Eye (tissue), 1 donor: ENCODE measurements at places on chromosomes 6 and 20.

GRCh38 chr6:17965397-17965796, 22.0 kb downstream of the KIF13A start:
- no peak for DNase-seq

GRCh38 chr6:159953091-159953601, 15.7 kb upstream of the IGF2R start:
- peak; percentile 81 for DNase-seq

DNA sequence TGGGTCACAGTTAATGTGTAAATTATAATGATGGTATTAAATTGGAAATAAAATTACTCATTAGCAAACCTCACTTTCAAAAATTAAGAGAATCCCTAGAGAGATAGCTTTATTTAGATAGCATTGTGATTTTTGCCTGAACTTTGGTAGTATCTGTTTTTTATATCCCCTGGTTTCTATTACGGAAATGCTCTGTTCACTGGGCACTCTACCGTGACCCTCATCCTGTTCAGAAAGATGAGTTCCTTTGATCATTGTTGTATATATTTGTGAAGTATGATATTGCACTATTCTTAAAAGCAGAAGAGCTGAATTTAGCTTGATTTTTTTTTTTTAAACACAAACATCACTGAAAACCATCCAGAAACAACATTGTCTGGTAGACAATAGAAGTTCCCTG, 1143.8 kb upstream of the MAP3K7 start:
- no peak for DNase-seq

DNA sequence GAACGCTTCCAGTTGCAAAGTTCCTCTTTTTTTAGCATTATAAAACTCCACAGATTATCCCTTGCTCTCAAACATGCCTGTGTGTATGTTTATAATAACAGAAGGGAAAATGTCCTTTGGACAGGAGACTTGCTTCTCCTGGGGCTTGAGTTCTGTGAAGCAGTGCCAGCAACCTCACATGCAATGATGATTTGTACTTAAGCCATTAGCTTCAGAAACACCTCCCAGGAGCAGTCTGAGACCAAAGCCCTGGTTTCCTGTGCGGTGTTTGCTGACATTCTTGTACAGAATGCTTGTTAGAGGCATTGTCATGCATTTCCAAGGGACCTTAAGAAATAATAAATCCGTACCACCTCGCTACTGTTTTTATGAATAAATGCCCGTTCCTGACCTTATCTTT, 752.8 kb downstream of the CBLN4 start:
- DNase-seq, result no peak

DNA sequence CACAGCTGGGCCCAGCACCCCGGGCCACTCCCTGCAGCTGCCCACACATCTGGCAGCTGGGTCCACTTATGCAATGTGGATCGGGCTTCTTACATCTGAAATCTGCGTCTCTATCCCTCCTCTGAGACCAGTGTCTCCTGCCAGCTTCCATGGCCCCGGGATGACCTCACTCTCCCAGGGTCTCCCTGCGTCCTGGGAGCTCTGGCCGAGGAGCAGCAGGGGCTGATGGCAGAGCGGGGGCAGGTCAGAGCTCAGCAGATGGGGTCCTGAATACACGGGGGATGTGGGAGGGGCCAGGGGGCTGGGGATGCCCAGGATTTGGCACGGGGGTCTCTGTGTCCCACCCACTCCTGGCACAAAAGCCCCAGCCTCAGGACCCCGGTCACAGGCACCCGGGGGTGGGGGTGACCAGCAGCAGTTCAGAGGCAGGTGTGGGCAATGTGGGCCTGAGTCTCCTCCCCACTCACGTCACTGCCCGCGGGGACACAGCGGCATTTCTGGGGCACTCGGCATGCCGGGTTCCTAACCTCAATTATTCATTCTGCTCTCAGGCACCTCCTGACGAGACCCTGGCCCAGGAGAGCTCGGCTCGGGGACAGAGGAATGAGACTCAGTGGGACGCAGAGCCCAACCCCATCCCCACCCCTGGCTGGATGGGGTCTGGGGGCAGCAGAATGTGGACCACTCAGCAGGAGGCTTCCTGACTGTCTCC, 16.4 kb downstream of the CHRNA4 start:
- peak; percentile 69 for DNase-seq

GRCh38 chr6:170294813-170295509, 4.1 kb upstream of the DLL1 start:
- peak; percentile 72 for DNase-seq

DNA sequence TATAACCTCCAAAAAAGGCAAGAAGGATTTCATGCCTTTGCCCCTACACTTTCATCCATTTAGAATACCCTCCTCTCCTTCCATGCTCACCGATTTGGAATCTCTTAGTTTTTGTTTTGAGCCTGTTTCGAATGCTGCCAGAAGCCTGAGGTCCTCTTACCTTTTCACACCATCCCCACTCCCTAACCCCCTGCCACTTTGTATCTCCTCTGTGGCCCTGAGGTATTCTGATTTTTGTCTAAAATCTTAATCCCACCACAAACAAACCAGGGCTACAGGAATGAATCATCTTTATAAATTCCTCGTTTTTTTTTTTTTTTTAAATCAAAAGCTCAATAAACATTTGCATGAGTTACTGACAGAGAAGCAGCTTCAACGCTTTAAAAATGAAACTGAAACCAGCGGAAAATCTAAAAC, 1.6 kb upstream of the RPS12 start:
- no peak for DNase-seq

GRCh38 chr20:48035961-48036731, 250.9 kb upstream of the SULF2 start:
- no peak for DNase-seq

DNA sequence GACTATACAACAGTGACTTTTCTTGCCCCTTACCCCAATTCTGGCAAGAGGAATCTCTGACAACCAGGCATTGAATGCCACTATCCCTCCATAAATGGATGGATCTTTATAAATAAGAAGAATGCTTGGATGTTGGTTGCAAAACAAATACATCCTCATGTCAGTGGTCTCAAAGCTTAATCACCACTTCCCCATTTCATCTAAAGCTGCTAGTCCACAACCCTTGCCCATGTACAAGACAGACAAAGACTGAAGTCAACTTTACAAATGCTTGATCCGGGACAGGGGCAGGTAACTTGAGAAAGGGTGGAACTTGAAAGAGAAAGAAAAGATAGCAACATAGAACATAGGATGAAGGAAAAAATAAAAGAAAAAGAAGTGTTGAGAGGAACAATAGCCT, 540.5 kb upstream of the NOX3 start:
- no peak for DNase-seq

DNA sequence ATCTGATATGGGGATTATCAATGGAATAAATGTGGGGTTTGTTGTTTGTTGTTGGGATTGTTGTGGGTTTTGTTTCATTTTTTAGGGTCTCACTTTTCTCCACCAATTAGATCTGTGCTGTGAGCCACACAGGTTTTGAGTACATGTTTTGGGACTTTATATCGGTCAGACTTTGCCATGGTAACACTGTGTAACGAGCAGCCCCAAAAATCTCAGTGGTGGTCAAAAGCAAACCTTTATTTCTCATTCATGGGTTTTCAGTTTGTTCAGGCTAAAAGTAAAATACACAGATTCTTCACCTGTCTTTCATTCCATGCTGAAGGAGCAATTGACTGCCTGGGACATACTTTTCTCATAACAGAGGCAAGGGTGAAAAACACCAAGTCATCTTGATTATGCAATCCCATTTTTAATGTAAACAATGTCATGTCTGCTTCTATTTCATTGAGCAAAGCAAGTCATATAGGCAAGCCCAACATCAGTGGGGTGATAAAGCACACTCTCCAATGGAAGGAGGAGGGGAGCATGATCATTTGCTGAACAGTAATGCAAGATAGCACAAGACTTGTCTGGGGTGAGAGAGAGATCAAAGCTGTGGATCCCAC, 101.1 kb upstream of the PLCB4 start:
- DNase-seq, result no peak

DNA sequence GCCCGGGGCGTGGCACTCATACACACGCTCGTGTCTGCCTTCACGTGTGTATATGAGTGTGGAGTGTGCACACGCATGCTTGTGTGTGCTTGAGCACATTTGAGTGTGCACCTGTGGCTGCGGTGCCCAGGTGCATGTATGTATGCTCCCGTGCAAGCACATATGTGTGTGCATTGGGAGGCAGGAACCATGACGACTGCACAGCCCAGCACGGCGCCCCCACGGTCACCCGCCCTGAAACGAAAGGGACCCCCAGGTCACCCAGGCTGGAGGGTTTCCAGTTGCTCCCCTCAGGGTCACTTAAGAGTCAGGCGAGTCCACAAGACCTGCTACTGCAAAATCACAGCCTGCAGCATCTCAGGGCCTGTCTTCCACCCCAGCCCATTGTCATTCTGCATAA, 94.7 kb downstream of the YTHDF1 start:
- no peak for DNase-seq

- no peak for DNase-seq
Observed at GRCh38 chr6:99093456-99094190, 145.9 kb upstream of the FBXL4 start.

GRCh38 chr20:40583205-40583604, 105.8 kb downstream of the MAFB start:
- DNase-seq, result no peak

GRCh38 chr20:15759594-15759993, 813.7 kb downstream of the KIF16B start:
- peak; percentile 63 for DNase-seq

- DNase-seq, result no peak
Observed at GRCh38 chr20:60598528-60598927, 640.3 kb downstream of the CDH26 start.

GRCh38 chr20:64119681-64120341, 12.4 kb upstream of the NPBWR2 start:
- no peak for DNase-seq

DNA sequence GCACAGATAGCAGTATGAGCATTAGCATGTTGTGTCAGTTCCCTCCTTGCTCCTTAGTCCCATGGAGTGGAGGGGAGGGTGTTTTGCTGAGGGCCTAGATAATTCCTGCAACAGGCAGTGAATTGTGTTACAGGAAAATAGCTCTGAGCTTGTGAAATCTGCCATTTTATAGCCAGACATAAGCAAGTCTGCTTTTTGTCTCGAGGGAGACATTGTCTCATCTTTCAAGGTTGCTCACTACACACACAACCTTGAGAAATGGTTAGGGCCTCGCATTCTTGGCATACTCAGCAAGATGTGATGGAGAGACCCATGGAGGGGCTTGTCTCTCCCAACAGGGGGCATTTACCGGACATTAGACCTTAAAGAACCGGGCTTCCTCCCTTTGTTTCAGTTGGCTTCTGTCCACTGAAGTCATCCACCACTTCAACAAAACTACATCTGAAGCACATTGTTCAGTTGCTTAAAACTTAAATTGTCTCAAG, 108.0 kb upstream of the FOXO3 start:
- peak; percentile 38 for DNase-seq

GRCh38 chr20:36745234-36745926, 510 bp downstream of the NDRG3 start:
- DNase-seq, result no peak

DNA sequence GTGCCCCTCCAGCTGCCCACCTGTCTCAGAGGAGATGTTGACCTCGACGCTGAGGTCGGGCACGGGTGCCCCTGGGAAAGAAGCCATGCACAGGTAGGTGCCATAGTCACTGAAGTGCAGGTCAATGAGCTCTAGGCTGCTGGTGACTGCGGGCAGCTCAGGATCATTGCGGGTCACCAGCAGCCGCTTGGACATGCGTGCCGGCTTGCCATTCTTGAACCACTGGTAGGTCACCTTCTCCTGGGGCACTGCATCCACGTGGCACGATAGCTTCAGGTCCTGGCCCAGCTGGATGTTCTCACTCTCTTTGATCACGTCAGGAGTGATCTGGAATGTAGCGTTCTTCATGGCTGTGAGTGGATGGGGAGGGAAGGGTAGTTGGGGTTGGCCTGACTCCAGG, 45.7 kb downstream of the MDGA1 start:
- no peak for DNase-seq

- no peak for DNase-seq
Observed at GRCh38 chr6:53593001-53593488, 48.1 kb upstream of the GCLC start.

GRCh38 chr6:3186974-3187382, 29.6 kb upstream of the TUBB2A start:
- peak; percentile 48 for DNase-seq

DNA sequence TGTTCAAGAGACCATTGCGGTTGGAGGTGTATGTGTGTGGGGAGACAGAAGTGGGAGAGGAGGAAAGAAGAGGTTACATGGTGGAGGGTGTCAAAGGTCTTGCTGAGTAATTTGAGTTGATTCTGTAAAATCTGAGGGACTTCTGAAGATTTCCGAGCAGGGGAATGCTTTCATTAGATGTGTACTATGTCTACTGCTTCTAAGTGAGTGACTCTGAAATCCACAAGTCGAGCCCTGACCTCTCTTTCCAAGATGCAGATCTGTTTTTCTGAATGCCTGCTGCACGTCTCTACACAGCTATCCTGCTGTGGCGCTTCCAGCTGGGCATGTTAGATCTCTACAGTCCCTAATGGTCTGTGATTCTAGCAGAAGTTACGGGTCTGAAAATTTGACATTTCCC, 209.8 kb downstream of the ATXN1 start:
- no peak for DNase-seq

DNA sequence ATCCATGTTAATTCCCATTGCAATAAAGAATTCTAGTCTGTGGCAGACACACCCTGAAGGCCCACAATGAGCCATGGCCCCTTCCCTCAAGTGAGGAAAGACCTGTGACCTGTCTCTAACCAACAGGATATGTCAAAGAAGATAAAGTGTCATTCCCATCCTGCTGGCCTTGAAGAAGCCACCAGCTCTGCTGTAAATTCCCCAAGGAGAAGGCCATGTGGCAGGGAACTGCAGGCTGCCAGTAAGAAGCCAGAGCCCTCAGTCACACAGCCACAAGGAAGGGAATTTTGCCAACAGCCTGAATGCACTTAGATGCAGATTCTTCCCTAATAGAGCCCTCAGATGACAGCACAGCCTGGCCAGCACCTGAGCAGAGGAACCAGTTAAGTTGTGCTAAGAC, 24.8 kb downstream of the VIP start:
- DNase-seq, result peak; percentile 5

GRCh38 chr6:4398791-4399190, 263.4 kb upstream of the ECI2 start:
- DNase-seq, result peak; percentile 27

DNA sequence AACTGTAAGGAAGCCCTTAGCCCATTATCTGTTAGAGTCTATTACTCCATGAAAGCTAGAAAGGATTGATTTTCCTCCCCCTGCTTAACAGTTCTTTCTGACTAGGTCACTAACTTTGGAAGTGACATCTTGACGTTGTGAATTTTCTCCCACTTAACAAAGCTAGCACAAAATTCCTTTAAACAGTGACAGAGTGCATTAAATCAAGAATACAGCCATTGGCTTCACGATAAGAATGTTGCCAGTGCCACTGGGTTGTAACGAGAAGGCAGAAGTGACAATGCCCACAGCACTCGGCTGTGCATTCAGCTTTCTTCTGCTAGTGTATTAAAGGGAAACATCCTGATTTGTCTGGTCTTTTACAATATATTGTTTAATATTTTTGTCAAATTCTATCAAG, 182.7 kb upstream of the DTNBP1 start:
- DNase-seq, result peak; percentile 43

DNA sequence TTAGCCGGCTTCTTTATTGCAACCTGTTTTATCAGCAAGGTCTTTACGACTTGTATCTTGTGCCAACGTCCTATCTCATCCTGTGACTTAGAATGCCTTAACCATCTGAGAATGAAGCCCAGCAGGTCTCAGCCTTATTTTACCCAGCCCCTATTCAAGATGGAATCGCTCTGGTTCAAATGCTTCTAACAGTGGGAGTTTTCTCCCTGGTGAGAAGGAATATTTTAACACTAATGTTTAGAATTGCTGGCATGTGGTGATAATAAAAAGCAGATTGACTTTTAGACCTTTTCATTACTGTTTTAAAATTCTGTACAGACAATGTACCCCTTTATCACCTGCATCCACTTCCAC, 9.9 kb upstream of the KCNK15 start:
- DNase-seq, result no peak
